ENCODE measurements at places on chromosomes 7 and 10.

DNA sequence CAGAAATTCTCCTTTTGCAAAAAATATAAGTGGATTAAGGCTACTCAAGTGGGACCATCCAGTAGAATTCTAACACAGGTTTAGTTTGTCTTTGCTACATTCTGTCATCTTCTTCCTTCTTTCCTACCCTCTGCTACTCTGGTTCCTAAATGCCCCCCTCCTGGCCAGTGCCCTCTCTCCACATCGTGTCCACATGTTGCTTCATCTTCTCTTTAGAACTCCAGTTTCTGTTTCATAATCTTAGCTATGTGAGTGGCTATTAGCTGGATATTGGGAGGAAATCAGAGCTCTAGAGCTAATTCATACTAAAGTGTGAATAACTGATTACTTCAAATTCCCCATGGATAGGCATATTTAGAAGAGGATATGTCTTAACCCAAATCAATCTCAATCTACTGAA, 528.5 kb downstream of the LRMDA start:
- DNase-seq: no peak

GRCh38 chr10:97684866-97685394, 2.1 kb downstream of the AVPI1 start:
- no peak for DNase-seq

GRCh38 chr10:94428766-94429707, 26.7 kb downstream of the TBC1D12 start:
- DNase-seq: no peak

- no peak for DNase-seq
Observed at GRCh38 chr7:123716877-123717276, 31.9 kb downstream of the WASL start.

DNA sequence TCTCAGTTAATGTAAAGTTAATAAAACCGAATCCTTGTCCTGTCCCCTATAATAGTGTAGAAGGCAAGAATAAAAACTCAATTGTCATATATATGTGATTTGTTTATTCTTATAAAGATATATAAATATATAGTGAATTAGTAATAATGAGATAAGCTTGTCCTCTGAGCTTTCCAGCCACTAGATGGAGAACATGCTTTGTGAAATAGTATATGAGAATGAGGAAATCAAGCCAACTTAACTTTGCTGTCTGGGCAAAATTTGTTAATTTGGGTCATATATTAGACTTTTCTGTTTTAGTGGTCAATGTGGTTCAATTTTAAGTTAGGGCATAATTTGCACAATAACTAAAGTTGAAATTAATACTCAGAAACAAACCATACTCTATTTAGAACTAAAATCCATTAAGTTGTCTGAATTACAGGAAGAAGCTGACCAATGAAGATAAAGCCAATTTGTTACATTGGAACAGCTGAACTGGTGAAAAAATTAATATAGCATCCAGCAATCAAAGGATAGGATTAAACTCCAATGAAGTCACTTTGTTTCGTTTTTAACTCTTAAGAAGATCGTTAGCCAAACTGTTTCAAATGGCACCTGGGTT, 595.0 kb downstream of the ARL4A start:
- DNase-seq: no peak

GRCh38 chr7:79502151-79502550, 48.7 kb upstream of the MAGI2 start:
- no peak for DNase-seq

GRCh38 chr7:102412548-102412947, 16.4 kb downstream of the PRKRIP1 start:
- DNase-seq: no peak

DNA sequence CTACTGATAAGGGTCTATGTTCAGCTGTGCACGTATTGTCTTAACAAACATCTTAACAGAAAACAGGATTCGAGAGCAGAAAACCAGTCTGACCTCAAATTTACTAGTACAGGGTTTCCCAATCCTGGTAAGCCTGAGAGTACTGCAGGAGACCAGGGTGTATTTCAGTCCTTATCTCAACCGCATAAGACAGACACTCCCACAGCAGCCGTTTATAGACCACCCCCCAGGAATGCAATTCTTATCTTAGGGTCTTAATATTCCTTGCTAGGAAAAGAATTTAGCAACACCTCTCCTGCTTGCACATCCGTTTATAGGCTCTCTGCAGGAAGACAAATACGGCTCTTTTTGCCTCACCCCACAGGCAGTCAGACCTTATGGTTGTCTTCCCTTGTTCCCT, 277.3 kb downstream of the SDK1 start:
- DNase-seq: no peak

DNA sequence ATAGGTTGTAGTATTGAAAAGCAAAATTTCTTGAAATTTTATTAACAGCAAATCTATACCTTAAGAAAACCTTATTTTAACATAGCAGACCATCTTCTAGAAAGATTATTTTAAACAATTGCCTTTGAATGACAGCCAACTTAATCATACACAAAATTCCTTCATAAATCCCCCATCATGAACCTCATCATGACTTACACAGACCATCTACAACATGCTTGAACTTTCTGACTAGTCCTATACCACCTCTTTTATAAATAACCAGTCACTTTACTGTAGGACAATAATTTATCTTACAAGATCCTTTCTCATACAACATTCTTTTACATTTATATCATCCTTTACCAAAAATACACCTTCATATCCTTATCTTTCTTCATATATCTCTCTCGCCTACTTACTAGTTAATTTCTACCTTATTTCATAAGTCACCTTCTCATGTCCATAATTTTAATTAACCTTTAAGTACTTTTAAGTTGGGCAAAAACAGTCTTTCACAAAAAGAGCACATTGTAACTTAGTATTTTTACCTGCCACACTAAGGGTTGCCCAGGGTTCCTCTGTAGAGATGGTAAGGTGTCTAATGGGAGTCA, 16.6 kb upstream of the PTN start:
- no peak for DNase-seq

DNA sequence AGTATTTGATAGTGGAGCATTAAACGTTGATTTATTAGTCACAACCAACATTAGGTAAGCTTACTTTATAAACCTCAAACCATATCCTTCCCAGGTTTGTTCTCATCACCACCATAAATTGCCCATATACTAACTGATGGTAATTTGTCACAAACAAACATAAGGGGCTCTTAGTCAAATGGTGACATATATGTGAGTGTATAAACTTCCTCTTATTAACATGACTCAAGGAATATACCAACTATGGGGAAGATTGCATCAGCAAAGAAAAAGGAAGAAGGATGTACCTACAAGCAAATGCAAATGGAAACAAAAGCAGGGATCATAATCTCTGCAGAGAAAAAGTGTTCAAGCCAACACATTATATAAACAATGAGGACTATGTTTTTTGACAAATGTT, 418.2 kb upstream of the AKR1E2 start:
- no peak for DNase-seq

DNA sequence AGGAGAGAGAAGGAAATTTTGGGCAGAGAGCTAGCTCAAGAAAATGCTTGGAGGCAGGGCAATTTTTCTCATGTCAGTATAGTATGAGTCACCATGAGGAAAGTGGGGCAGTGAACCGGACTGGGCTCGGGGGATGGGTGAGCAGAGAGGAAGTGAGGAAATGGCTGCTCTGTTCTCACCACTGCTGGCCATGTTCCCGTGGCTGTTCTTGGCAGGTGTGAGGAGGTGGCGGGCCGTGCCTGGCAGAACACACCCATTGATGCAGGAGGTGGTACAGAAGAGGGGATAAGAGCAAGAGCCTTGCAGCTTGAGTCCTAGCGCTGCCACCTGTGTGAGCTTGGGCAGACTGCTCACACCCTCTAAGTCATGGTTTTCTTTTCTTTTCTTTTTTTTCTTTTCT, 304.4 kb upstream of the LYZL1 start:
- DNase-seq: no peak

DNA sequence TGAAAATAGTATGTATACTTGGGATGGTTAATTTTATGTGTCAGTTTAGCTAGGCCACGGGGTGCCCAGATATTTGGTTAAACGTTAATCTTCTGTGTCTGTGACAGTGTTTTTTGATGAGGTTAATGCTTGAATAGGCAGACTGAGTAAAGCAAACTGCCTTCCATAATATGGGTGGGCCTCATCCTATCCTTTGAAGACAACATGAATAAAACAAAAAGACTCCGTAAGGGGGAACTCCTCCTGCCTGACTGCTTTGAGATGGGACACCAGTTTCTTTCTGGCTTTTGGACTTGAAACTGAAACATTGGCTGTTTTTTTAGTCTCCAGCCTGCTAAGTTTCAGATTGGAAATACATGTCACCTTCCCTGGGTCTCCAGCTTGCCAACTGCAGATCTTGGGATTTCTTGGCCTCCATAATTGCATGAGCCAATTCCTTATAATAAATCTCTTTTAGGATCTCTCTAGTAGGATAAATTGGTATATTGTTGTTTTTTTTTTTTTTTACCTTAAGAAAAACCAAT, 59.9 kb upstream of the GLCCI1 start:
- DNase-seq: no peak

- no peak for DNase-seq
Observed at GRCh38 chr7:67842571-67842970, 845.9 kb downstream of the TYW1 start.

DNA sequence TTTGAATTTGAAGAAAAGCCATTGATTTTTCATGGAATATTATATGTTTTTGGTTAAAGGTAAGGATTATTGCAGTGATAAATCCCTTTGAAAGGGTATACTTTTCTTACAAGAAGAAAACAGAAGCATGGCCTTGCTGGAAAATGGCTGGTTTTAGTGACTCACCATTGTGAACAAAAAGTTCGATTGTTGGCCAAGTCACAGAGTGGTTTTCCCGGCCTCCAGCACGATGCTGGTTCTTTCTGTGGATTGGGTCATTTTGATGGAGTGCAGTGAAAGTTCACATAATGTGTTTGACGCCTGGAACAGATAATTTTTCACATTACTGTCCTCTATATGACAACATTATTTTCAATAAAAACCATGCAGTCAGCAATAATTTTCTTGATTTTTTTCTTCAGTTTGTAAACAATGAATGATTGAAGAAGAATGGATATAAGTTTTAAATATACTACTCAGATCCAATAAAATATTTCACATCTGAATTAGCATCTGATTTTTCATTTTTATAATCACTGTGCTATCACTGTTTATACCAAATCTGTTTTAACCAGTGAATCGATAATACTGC, 60.9 kb downstream of the RBM20 start:
- DNase-seq: no peak

GRCh38 chr7:95367606-95368005, 28.6 kb downstream of the PON3 start:
- DNase-seq: no peak

DNA sequence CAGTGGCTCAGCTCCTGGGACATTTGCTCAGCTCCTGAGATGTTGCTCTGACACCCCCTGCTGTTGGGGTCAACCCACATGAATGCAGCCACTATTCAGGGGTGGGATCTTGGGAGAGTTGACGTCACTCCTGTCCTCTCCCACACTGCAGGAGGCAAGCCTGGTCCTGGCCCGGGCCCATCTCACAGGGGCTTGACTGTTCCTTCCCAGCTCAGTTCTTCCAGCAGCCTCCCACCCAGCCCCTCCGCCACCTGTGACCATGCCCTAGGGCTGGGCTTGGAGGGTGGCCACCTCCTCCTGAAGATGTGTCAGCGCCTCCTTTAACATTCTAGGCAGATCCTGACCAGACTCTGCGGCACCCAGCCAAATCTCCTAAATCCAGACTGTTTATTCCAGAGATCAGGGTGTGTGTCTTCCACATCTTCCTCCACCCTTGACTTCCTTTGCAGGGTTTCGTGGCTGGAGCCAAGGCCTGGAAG, 19.1 kb upstream of the OPALIN start:
- no peak for DNase-seq

DNA sequence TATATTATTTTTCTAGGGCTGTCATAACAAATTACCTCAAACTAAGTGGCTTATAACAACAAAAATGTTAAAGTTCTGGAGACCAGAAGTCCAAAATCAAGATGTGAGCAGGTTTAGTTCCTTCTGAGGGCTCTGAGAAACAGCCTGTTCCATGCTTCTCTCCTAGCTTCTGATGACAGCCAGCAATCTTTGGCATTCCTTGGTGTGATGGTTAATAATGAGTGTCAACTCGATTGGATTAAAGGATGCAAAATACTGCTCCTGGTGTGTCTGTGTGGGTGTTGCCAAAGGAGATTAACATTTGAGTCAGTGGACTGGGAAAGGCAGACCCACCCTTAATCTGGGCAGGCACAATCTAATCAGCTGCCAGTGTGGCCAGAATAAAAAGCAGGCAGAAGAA, 26.3 kb upstream of the TNKS2 start:
- no peak for DNase-seq

- DNase-seq: no peak
Observed at GRCh38 chr7:1884583-1885350, 214.7 kb downstream of the ELFN1 start.

DNA sequence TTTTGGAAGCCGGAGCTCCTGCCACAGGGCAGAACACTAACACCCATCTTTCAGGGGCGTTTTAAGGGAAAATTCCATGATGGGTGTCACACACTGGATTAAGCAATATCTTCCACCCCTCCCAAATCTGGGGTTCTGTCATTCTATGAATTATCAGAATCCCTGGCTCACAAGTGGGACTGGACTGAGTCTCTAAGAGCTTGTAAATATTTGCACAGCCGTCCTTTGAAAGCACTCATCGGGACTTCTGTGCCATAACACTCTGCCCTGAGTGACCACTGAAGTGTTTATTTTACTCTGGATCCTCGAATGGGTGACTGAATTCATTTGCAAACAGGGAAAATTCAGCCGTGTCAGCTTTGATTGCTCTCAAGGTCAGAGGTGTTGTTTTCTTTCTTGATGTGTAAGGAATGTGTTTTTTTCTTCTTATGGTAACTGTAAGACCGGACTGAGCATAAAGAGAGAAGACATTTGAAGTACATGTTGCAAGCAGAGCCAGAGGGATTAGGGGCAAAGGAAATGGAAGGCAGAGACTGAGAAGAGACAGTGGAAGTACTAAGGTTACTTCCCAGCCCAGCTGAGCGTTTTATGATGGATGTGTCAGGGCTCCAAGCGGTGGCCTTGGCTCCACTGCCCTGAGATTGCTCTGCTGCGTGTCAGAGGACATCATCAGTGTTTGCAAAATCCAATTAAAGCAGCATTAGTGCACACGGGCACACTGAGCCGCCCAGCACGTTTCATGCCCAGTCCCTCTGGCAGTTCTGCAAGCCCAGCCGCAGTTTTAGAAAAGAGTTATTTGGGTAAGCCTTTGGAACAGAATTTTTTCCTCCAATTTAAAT, 17.7 kb upstream of the GTPBP4 start:
- no peak for DNase-seq

DNA sequence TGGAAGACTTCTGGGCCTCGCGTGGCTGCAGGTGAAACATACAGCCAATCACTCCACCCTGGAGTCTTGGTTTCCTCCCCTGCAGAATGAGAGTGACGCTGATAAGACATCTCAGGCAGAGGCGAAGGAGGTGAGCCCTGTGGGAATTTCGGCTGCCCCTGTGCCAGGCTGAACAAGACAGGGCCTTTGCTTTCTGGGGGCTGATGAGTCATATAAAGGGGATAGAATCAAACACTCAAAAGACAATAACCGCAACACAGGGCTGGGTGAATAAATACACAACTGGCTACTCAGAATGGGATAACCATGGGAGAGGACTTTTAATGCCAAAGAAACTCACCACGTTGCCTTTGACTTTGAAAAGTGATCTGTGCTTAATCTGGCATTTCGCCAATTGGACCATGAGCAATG, 143.8 kb downstream of the KCNMA1 start:
- DNase-seq: no peak

- DNase-seq: no peak
Observed at GRCh38 chr7:157574120-157574825, 237.5 kb downstream of the DNAJB6 start.

- DNase-seq: no peak
Observed at GRCh38 chr10:52551046-52551445, 221.5 kb downstream of the MBL2 start.

GRCh38 chr10:122113161-122113944, 124.4 kb downstream of the TACC2 start:
- no peak for DNase-seq

GRCh38 chr10:3186368-3186767, 13.8 kb upstream of the PITRM1 start:
- no peak for DNase-seq
